Stimulated activated CD8-positive, alpha-beta memory T cell treated with anti-CD3 and anti-CD28 coated beads, Interleukin-4, amount 100 ng/mL, for 1 hour (primary cell): ENCODE measurements at places on chromosomes 11 and 22.

GRCh38 chr11:111845276-111846028, 25.9 kb downstream of the ALG9 start:
- DNase-seq: no peak

- DNase-seq: no peak
Observed at GRCh38 chr22:42067671-42068251, 2.9 kb downstream of the NAGA start.

DNA sequence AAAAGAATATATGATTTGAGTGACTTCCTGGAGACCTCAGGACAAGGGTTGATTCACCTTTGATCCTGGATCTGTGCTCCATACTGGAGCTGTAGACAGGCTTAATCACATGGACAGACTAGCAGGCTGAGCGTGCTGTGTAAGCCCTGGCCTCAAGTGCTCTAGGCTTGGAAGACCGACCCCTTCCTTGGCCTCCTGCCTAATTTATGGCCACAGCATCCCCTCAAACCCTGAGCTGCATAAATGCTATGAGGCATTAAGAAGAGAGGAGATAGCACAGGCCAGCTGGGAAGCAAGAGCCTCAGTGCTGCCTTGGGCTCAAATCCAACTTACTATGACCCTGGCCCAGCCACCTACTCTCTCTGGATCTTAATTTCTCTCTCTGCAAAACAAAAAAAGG, 385.1 kb downstream of the BUD13 start:
- no peak for DNase-seq

- DNase-seq: no peak
Observed at GRCh38 chr22:22721681-22722354, 77.4 kb downstream of the GGTLC2 start.

- DNase-seq: no peak
Observed at GRCh38 chr11:119672597-119672996, 56.4 kb downstream of the NECTIN1 start.

DNA sequence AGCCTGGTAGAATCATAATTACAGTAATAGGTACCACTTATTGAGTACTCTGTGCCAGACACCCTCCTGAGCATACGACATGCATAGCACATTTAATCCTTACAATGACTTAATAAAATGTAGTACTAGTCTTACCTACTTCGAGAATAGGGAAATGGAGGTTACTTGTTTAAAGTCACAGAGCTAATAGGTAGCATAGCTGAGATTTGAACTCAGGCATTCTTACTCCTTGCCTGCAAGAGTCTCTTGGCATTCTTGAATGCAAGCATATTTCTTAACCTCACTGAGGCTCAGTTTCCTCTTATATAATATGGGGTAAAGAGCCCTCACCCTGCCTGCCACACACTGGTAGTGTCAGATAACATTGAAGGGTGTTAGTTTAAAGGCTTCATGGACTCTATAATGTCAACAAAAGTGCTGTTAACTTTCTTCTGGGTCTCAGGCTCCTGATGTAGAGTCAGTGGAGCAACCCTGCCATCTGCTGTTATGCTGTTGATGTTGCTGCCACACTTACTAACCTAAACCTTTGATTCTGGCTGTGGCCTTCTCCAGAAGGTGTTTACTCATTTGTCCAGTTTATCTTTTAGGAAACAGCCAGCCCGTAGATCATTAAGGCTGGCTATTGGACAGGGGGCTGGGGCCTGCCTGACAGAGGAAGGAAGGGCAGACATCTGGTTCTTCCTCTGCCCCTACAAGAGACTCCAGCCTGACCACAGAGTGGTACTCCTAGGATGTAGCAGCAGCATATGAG, 18.9 kb downstream of the LIMK2 start:
- DNase-seq: peak; percentile 13

DNA sequence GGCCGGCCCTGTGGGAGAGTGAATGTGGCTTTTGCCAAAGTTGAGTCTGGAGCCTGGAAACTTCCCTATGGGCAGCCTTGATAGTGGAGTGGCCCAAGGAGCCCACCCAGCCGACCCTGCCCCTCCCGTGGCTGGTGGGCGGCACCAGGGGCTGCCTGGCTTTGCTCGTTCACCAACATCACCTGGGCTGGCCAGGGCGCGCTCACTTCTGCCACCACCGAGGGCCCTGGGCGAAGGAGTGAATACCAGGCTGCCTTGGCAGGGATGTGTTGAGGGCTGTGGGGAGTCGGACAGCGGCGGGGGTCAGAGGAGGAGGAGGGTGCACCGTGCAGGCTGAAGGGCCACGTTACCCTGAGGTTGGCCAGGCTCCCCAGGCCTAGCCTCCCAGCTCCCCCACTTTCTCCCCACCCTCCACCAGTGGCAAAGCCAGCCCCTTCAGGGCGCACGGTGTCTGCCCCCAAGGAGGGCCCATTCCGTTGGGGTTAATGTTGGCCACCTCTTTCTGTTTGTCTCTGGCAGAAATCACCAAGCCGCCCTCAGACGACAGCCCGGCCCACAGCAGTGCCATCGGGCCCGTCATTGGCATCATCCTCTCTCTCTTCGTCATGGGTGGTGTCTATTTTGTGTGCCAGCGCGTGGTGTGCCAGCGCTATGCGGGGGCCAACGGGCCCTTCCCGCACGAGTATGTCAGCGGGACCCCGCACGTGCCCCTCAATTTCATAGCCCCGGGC, 22.5 kb upstream of the PPP6R3 start:
- no peak for DNase-seq

GRCh38 chr11:35116762-35117640, 22.0 kb upstream of the CD44 start:
- no peak for DNase-seq

- no peak for DNase-seq
Observed at GRCh38 chr11:112965656-112966055, 4.4 kb downstream of the NCAM1 start.

GRCh38 chr11:44870181-44870580, 80.5 kb downstream of the TP53I11 start:
- DNase-seq: no peak

- DNase-seq: no peak
Observed at GRCh38 chr22:47804281-47804680, 1041.8 kb downstream of the TBC1D22A start.

- DNase-seq: no peak
Observed at GRCh38 chr11:17173332-17173731, 34.5 kb downstream of the PIK3C2A start.

- DNase-seq: no peak
Observed at GRCh38 chr22:46120420-46120737, 29.9 kb upstream of the PPARA start.

- no peak for DNase-seq
Observed at GRCh38 chr11:110345743-110346142, 49.3 kb upstream of the RDX start.

DNA sequence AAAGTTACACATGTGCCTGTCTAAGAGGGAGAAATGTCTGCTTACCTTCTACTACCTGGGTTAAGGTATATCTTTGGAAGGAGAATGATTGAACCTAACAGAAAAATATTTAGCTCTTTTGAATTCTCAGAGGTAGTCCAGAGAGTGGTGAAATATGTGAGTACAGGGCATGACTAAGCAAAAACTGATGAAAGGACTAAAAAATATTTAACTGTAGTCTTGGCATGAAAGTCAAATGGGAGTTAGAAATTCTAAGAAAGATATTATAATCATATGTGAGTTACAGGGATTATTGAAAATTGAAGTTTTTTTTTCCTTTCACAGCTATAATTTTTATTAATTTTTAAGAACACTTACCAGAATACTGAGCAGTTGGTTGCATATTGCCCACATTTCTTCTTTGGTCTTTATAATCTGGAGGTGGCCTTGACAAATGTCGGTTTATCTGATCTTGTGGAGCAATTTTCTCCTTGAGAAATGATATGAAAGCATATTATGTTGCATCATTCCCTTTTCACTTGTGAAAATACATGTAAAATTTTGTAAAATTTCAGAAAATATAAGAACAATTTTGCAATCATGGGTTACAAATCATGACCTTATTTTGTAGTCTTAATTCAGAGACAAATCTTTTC, 61.4 kb upstream of the MTMR2 start:
- no peak for DNase-seq

DNA sequence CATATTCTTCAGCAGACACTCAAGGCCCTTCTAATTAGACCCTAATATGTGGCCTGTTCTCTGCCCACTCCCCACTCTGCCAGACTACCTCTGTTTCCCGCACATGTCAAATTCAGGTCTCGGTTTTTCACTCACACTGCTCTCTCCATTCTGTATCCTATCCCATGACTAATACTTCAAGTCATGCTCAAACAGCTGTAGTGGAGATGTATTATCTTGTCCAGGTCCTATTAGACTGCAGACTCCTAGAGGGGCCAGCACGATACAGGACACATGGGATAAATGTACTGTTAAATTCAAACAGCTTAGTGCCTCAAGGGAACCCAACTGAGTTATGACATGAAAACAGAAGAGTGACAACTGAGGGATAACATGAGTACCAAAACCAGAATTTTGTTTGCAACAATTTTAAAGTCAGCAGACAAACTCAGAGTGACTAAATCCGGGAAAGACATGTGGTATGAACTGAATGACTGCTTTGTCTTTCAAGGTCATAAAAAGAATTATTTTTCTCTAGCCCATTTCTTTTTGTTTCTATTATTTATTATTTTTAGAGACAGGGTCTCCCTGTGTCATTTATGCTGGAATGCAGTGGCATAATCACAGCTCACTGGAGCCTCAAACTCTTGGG, 20.5 kb downstream of the ATP6V1E1 start:
- no peak for DNase-seq

GRCh38 chr11:133708547-133709051, 136.7 kb downstream of the SPATA19 start:
- no peak for DNase-seq

- DNase-seq: no peak
Observed at GRCh38 chr22:39081598-39081997, 4.5 kb downstream of the APOBEC3G start.

GRCh38 chr22:21952586-21953571, at the start of gene PPM1F:
Gene PPM1F (minus strand): TSS chr22:21952848. CDS start chr22:21946048, 6,800 bp downstream.
- DNase-seq: peak; percentile 87

GRCh38 chr11:40302669-40303068, 1156.8 kb downstream of the LRRC4C start:
- DNase-seq: no peak

DNA sequence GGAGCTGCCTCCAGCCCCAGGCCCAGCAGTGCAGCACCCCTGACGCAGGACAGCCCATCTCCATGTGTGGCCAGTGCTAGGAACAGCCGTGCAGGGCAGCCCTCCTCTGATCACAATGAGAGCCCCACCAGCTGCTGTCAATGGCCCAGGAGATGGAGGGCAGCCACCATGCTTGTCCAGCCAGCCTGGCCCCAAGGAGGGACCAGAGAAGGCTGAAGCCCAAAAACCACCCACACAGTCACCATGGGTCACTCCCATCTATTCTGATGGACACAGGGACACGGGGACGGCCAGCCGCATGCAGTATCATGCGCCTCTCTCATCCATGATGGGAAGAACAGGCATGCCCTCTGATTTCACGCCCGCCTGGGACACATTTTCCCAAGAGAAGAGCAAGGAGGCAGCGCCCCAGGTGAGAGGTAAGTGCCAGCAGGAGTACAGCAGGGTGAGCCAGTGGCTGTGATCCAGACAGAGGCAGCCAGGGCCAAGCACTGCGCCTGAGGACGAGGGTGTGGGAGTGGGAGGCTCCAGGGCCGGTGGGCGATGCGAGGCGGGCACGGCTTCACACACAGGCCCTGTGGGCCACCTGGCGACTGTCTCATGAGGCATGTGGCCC, 33.6 kb upstream of the GNB1L start:
- DNase-seq: no peak

DNA sequence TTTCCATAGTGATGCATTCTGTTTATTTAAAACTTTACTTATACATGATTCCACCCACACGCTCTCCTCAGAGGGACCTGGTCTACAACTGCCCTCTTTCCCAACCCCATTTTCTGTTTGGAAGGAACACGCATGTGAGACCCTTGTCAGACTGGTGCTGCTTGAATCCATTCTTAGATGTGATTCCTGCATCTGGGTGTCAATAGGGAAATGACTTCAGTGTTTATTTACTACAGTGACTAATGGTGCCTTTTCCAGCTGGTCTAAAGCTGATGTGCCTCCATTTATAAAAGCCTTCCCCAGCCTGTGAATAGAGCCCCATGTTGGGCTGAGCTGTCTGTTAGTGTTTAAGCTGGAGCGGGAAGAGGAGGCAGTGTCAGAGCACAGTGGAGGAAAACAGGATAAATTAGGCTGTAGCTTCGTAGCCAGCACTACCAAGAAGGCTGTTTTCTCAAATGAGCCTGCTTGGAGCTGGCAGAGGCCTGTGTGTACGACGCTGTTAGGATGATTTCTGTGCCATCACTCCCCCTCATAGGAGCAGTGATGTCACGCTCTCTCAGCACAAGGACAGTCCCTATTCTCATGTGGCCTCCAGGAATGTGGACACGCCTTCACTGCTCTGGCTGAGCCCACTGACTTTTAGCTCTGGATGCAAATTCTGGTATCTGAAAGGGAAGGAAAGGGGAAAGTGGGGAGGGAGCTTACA, 18.9 kb upstream of the C11orf96 start:
- DNase-seq: no peak

DNA sequence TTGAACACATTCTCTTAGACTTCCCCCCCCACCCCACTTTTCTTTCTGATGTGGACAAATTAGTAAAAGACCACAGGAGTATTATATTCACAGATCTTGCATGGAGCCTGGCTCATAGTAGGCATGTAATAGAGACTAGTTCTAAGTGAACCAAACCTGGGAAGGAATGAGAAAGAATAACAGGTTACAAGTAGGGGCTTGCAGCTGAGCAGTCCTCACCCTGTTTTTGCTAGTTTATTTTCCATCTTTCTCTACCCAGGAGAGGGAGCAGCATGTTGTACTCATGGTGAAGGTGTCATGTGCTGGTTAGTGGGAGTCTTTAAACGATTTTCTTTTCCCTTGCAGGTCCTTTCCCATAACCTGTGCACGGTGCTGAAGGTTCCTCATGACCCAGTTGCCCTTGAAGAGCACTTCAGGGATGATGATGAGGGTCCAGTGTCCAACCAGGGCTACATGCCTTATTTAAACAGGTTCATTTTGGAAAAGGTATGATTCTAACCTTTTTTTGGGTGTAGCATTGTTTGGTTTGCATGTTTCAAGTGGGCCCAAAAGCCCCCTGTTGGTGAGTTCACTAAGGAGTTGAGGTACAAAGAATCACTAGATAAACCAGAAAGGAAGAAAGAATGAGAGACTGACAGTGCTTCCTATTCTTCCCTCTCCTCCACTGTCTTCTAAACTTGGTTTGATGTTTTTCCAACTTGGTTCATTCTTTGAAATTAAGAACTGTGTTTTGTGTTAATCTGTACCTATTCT, 30.1 kb downstream of the SWAP70 start:
- DNase-seq: no peak

GRCh38 chr11:57094181-57094935, 87.4 kb upstream of the LRRC55 start:
- DNase-seq: no peak

GRCh38 chr11:32953700-32954099, 61.1 kb downstream of the QSER1 start:
- DNase-seq: no peak
